ENCODE measurements at places on chromosomes 13 and 19. TPM values are rescaled to one million over a fixed set of nuclear protein-coding genes. Genes with fewer than 3 reads are reported as not detected.
A peak's percentile ranks its signal among the peaks of the same experiment; 100 is the strongest.

DNA sequence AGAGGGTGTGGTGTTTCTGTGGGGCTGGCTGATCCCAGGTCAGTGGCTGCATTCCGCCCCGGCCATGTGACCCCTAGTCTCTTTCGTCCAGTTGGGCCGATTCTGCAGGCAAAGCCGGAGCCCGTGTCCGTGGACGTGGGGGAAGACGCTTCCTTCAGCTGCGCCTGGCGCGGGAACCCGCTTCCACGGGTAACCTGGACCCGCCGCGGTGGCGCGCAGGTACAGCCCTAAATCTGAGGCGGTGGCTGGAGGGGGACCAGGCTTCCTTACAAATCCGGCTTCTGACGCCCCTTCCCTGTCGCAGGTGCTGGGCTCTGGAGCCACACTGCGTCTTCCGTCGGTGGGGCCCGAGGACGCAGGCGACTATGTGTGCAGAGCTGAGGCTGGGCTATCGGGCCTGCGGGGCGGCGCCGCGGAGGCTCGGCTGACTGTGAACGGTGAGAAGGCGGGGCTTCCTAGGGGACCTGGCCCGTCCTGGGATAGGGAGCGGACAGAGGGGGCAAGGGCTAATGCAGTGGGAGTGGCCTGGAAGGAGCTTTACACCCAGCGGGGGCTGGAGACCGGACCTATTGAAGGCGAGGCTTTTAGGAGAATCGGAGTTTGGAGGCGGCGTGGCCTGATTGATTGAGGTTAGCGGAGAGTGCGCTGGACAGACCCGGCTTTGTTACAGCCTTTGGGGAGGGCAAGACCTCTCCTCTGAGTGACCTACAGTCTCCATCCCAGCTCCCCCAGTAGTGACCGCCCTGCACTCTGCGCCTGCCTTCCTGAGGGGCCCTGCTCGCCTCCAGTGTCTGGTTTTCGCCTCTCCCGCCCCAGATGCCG lies 4.3 kb downstream of the KIRREL2 start:
- peaks cover 90% of the 10 kb centered on the region for H3K27me3 ChIP-seq
- no peaks in the 10 kb centered on the region for H3K36me3 ChIP-seq
- no peak overlapping the region for H3K27ac ChIP-seq
- H3K4me3 ChIP-seq, result peak overlapping the region; percentile 27
- no peak for DNase-seq

GRCh38 chr19:19900139-19900728 lies 512 bp upstream of the ZNF93 start:
- peak overlapping the region; percentile 100 for H3K27ac ChIP-seq
- DNase-seq, result no peak
- peaks cover 27% of the 10 kb centered on the region for H3K4me1 ChIP-seq
- H3K27me3 ChIP-seq, result no peaks in the 10 kb centered on the region
- H3K4me3 ChIP-seq, result peak overlapping the region; percentile 96

DNA sequence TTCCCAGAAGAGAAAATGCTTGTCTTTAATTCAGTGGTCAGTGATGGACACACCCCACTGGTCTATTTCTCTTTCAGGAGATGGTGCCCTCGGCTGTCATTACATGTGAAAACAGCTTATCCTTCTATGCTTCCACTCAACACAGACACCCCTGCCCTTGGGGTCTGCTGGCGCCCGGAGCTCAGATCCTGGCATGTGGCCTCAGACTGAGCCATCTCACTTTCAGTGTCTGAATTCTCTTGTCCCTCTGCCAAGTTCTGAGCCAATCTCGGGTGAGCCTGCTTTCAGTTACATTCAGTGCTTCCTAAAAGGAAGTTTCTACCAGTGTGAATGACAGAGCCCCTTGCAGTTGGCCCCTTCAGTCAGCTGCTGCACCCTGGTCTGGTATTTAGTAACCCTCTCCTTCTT lies 293.6 kb downstream of the DNAJC15 start:
- DNase-seq, result no peak
- peak overlapping the region; percentile 66 for H3K27ac ChIP-seq
- H3K36me3 ChIP-seq, result no peaks in the 10 kb centered on the region
- H3K27me3 ChIP-seq, result peaks cover 5% of the 10 kb centered on the region
- H3K4me1 ChIP-seq, result peaks cover 22% of the 10 kb centered on the region

SARS2 gene
- total RNA-seq, result 59.0 TPM

ZGLP1 gene
- total RNA-seq, result 13.5 TPM

GRCh38 chr13:105908586-105908985 lies 626.9 kb downstream of the EFNB2 start:
- H3K36me3 ChIP-seq, result no peaks in the 10 kb centered on the region
- H3K4me3 ChIP-seq, result no peak overlapping the region
- peaks cover 12% of the 10 kb centered on the region for H3K4me1 ChIP-seq

FXYD7 gene
- 0.69 TPM for total RNA-seq

ZNF880 gene
- 17.4 TPM for total RNA-seq

GPR18 gene
- total RNA-seq, result not detected

DNA sequence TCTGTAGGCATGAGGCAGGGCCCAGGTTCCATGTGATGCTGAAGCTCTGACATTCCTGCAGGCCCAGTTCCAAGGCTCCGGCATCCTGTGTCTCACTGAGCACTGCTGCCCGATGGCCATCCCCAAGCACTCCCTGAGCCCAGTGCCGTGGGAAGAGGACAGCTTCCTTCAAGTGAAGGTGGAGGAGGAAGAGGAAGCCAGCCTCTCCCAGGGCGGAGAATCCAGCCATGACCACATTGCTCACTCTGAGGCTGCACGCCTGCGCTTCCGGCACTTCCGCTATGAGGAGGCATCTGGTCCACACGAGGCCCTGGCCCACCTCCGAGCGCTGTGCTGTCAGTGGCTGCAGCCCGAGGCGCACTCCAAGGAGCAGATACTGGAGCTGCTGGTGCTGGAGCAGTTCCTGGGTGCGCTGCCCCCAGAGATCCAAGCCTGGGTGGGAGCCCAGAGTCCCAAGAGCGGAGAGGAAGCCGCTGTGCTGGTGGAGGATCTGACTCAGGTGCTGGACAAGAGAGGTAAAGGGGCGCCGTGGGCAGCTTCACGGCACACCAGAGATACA lies 8.0 kb downstream of the ZSCAN22 start:
- H3K27me3 ChIP-seq, result no peaks in the 10 kb centered on the region
- no peak overlapping the region for H3K4me3 ChIP-seq
- no peak for DNase-seq
- peaks cover 22% of the 10 kb centered on the region for H3K36me3 ChIP-seq
- no peak overlapping the region for H3K27ac ChIP-seq

- peaks cover 100% of the 10 kb centered on the region for H3K27me3 ChIP-seq
- no peaks in the 10 kb centered on the region for H3K36me3 ChIP-seq
- H3K27ac ChIP-seq, result no peak overlapping the region
- H3K4me1 ChIP-seq, result peaks cover 33% of the 10 kb centered on the region
- no peak overlapping the region for H3K4me3 ChIP-seq
- DNase-seq, result no peak
Measured at GRCh38 chr13:94704377-94705080, 7.8 kb downstream of the SOX21 start.

DNA sequence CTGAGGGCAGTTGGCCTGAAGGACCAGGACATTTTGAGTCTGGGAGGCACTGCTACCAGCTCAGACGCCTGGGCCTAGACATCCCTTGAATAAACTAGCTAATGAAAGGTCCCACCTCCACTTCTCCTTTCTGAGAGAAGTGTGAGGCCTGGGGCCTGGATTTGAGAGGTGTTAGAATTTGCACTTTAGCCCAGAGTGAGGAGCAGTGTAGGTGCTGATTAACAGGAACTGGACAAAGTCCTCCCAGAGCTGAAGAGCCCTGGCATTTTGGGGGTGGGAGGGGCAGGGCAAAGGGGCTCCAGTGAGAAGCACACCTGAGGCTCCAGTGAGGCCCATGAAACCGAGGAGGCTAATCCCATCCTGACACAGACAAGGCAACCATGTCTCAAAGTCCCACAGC lies 15.2 kb upstream of the SLC1A5 start:
- no peak for DNase-seq
- no peaks in the 10 kb centered on the region for H3K36me3 ChIP-seq
- no peak overlapping the region for H3K4me3 ChIP-seq
- H3K4me1 ChIP-seq, result no peaks in the 10 kb centered on the region

DNA sequence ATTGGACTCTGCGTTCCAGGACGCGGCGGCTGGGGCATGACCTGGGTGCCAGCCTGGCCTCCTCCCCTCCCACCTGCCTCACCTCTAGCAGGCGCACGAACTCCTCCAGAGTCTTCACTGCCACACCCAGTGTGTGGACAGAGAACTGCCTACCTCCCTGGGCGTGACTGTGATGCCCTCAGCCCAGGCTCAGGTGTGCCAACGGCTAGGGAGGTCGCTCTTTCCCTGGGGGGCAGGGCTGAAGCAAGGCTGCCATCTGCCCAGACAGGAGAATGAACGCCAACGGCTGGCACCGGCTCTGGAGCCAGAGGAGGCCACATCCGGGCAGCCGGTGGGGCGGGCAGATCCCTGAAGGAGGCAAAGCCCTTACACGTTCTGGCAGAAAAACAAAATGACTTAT lies 11.3 kb downstream of the NANOS3 start:
- DNase-seq, result no peak
- H3K36me3 ChIP-seq, result no peaks in the 10 kb centered on the region
- H3K4me3 ChIP-seq, result no peak overlapping the region
- peaks cover 21% of the 10 kb centered on the region for H3K4me1 ChIP-seq
- no peaks in the 10 kb centered on the region for H3K27me3 ChIP-seq
- no peak overlapping the region for H3K27ac ChIP-seq

FUT3 gene
- 0.49 TPM for total RNA-seq

- no peaks in the 10 kb centered on the region for H3K27me3 ChIP-seq
- H3K27ac ChIP-seq, result no peak overlapping the region
- H3K4me3 ChIP-seq, result no peak overlapping the region
Measured at GRCh38 chr19:11182994-11183393, 14.4 kb downstream of the KANK2 start.

- no peak overlapping the region for H3K27ac ChIP-seq
- H3K4me3 ChIP-seq, result no peak overlapping the region
- no peaks in the 10 kb centered on the region for H3K4me1 ChIP-seq
- H3K27me3 ChIP-seq, result no peaks in the 10 kb centered on the region
- peaks cover 16% of the 10 kb centered on the region for H3K36me3 ChIP-seq
Measured at GRCh38 chr19:45069056-45069455, 7.2 kb downstream of the ZNF296 start.

DNA sequence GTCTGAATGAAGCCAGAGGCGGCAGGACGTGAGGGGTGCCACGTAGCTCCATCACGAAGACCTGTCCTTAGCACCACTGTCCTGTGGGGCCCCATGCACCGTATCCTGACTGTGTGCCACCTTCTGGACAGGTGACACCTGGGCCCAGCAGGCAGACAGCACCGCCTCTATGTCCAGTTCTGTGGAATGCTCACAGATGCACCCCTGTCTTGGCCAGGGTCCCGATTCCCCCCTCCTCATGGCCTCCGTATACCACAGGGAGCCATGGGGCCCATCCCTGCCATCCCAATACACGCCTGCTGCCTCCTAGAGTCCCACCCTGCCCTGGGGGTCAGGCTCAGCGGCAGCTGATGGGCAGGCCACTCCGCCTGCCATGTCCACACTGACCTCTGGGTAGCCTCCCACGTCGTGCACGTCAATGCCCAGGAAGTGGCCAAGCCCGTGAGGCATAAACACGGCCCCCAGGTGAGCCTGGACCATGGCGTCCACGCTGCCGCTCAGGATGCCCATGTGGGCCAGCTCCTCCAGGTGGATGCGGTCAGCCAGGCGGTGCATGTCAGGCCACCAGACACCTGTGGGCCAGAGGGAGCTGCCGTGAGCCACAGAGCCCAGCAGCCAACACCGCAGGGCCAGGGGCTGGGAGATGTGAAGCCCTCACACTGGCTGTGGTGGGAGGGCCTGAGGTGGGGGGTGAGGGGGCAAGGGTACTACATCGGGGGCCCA lies 17.6 kb downstream of the CEBPG start:
- no peaks in the 10 kb centered on the region for H3K27me3 ChIP-seq
- no peaks in the 10 kb centered on the region for H3K36me3 ChIP-seq
- no peak overlapping the region for H3K4me3 ChIP-seq
- H3K4me1 ChIP-seq, result peaks cover 7% of the 10 kb centered on the region
- H3K27ac ChIP-seq, result no peak overlapping the region

All from mesothelial cell of epicardium (in vitro differentiated cells).